ENCODE measurements at places on chromosomes 3 and 15. TPM values are rescaled to one million over a fixed set of nuclear protein-coding genes. Genes with fewer than 3 reads are reported as not detected.
A peak's percentile ranks its signal among the peaks of the same experiment; 100 is the strongest.

WDR72 gene
- total RNA-seq: not detected

ZDHHC19 gene
- total RNA-seq: not detected

DLL4 gene
- 0.14 TPM for total RNA-seq

TMCO5A gene
- not detected for total RNA-seq

CEP70 gene
- 7.2 TPM for total RNA-seq

EPHB1 gene
- 0.71 TPM for total RNA-seq

RRP9 gene
- 58.2 TPM for total RNA-seq

CFAP92 gene
- 0.37 TPM for total RNA-seq

OR5H15 gene
- total RNA-seq: not detected

MINAR1 gene
- total RNA-seq: 0.55 TPM

OR4F15 gene
- not detected for total RNA-seq

CCNB2 gene
- 57.5 TPM for total RNA-seq

BFSP2 gene
- not detected for total RNA-seq

DNA sequence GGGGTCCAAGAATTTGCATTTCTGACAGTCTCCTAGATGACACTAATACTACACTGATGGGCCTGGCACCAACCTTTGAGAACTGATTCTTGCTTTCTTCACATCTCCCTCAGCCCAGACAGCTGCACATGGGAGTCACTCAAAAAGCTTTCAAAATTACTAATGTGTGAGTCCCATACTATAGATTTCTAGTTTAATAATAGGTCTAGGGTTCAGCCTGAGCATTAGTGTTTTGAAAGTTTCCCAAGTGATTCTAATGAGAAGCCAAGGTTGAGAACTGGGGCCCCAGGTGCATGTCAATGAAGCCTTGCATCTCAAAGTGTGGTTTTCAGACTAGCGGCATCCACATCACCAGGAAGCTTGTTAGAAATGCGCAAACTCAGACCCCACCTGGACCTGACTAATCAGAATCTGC, 159.9 kb upstream of the CMC1 start:
- no peaks in the 10 kb centered on the region for H3K4me1 ChIP-seq
- H3K4me3 ChIP-seq: no peak overlapping the region
- H3K27me3 ChIP-seq: no peaks in the 10 kb centered on the region
- H3K27ac ChIP-seq: no peak overlapping the region
- DNase-seq: no peak

DNA sequence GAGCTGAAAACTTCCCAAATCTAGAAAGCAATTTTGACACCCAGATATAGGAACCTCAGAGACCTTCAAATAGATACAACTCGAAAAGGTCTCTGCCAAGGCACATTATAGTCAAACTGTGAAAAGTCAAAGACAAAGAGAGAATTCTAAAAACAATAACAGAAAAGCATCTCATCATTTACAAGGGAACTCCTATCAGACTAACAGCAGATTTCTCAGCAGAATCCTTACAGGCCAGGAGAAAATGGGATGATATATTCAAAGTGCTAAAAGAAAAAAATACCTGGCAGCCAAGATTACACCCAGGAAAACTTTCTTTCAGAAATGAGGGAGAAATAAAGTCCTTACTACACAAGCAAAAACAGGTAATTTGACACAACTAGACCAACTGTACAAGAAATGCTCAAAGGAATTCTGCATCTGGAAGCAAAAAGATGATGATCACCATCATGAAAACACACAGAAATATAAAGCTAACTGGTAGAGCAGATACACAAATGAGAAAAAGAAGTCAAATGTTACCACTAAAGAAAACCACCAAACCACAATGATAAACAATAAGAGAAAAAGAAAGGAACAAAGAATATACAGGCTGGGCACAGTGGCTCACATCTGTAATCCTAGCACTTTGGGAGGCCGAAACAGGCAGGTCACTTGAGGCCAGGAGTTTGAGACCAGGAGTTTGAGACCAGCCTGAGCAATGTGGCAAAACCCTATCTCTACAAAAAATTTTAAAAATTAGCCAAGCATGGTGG, 50.4 kb downstream of the ADAM10 start:
- H3K27me3 ChIP-seq: no peaks in the 10 kb centered on the region
- peak overlapping the region; percentile 84 for H3K27ac ChIP-seq
- H3K4me3 ChIP-seq: peak overlapping the region; percentile 28
- H3K4me1 ChIP-seq: peaks cover 60% of the 10 kb centered on the region

- no peak overlapping the region for H3K27ac ChIP-seq
- no peaks in the 10 kb centered on the region for H3K27me3 ChIP-seq
- no peak for DNase-seq
- H3K4me3 ChIP-seq: no peak overlapping the region
- no peaks in the 10 kb centered on the region for H3K4me1 ChIP-seq
Observed at GRCh38 chr15:81959196-81959595, 86.6 kb downstream of the MEX3B start.

- DNase-seq: no peak
- peaks cover 3% of the 10 kb centered on the region for H3K36me3 ChIP-seq
- H3K4me3 ChIP-seq: no peak overlapping the region
- peaks cover 45% of the 10 kb centered on the region for H3K27me3 ChIP-seq
- no peaks in the 10 kb centered on the region for H3K4me1 ChIP-seq
- H3K27ac ChIP-seq: no peak overlapping the region
Observed at GRCh38 chr3:147425388-147425850, 16.3 kb downstream of the ZIC1 start.

DNA sequence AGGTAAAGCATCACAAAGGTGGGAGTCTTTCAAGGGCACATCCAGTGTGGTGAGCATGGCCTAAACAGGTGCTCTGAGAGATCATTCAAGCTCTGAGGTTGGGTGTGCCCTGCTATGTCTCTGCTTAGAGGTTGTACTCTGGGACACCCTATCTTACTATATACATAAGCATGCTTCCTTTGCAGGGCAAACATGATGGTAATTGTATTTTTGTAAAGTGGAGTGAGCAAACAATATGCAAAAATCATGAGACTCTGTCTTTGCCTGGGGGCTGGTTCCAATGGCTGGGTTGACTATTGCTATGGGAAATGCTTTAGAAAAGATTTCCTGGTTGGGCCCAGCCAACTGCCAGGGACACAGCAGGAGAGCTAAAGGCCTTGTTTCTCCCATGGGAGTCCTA, 315.1 kb upstream of the TLE3 start:
- no peaks in the 10 kb centered on the region for H3K36me3 ChIP-seq
- H3K4me1 ChIP-seq: no peaks in the 10 kb centered on the region
- no peak overlapping the region for H3K4me3 ChIP-seq
- no peak for DNase-seq
- H3K27me3 ChIP-seq: peaks cover 25% of the 10 kb centered on the region
- no peak overlapping the region for H3K27ac ChIP-seq

DNA sequence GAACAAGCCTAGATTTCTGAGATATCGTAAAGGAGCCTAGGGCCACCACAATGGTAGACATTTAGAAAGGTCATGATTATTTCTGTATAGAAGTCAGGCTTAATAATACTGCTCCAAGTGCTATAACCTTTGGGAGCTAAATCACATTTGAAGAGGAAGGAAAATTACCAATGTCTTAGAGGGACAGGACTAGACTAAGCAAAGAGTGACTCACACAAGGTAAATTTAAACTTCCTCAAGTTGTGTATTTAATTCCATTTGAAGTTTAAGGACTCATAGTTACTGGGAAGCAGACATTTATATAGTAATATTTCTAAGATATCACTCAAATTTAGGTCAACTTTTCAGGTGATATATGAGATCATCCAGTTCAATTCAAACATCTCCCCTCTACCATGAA, 227.6 kb upstream of the MME start:
- no peak overlapping the region for H3K4me3 ChIP-seq
- no peaks in the 10 kb centered on the region for H3K36me3 ChIP-seq
- DNase-seq: no peak
- H3K27me3 ChIP-seq: no peaks in the 10 kb centered on the region
- no peaks in the 10 kb centered on the region for H3K4me1 ChIP-seq
- H3K27ac ChIP-seq: no peak overlapping the region

GRCh38 chr3:145219355-145220235, 941.4 kb downstream of the PLOD2 start:
- DNase-seq: no peak
- no peaks in the 10 kb centered on the region for H3K36me3 ChIP-seq
- no peaks in the 10 kb centered on the region for H3K27me3 ChIP-seq

DNA sequence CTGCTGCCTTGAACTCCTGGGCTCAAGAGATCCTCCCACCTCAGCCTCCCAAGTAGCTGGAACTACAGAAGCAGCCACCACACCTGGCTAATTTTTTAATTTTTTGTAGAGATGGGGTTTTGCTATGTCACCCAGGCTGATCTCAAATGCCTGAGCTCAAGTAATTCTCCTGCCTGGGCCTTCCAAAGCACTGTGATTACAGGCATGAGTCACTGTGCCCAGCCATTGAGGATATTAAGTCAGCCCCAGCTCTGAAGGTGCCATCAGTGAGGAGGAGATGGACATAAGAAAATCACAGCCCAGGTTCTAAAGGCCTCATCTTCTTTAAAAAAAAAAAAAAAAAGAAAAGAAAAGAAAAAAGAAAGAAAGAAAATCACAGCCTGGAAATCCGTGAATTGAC, 26.6 kb upstream of the PSTPIP1 start:
- no peak overlapping the region for H3K4me3 ChIP-seq
- H3K27ac ChIP-seq: no peak overlapping the region
- no peak for DNase-seq
- no peaks in the 10 kb centered on the region for H3K4me1 ChIP-seq

GRCh38 chr3:138768125-138768524, 66.6 kb downstream of the PIK3CB start:
- no peak overlapping the region for H3K27ac ChIP-seq
- peaks cover 3% of the 10 kb centered on the region for H3K4me1 ChIP-seq
- peaks cover 31% of the 10 kb centered on the region for H3K36me3 ChIP-seq

DNA sequence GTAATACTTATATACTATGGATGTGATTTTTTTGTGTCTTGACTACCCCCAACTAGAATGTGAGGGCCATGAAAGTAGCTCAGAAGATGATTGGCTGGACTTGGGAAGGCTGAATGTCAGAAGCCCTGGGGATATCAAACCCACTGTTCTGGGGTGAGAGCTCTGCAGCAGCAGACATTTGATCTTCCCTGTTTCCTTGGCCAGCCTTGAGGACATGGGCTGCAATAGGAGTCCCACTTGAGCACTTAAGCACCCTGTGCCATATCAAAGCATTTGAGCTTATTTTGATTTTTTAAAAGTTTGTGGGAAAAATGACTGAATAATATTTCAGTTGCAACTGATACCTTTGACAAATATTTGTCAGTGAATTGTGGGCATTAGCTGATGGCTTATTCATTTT, 21.7 kb downstream of the GTF2E1 start:
- H3K27me3 ChIP-seq: no peaks in the 10 kb centered on the region
- DNase-seq: no peak
- H3K27ac ChIP-seq: no peak overlapping the region

GRCh38 chr3:58058361-58059263, 50.4 kb downstream of the FLNB start:
- no peaks in the 10 kb centered on the region for H3K36me3 ChIP-seq
- H3K4me1 ChIP-seq: peaks cover 5% of the 10 kb centered on the region
- no peak for DNase-seq
- H3K27ac ChIP-seq: no peak overlapping the region

DNA sequence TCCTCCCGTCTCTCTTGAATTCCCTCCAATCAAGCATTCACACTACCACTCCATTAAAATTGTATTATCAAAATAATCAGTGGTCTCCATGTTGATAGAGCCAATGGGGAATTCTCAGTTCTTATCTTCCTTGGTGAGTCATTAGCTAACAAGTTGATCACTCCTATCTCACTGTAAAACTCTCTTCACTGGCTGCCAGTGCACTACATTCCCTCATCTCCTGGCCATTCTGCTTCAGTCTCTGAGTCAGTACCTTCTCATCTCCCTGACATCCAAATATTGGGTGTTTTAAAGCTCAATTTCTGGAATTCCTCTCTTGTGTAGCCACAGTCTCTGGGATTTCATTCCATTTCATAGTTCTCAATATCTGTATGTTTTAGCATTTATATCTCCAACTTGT, 175.2 kb downstream of the ALDH1A2 start:
- no peak for DNase-seq
- peaks cover 13% of the 10 kb centered on the region for H3K27me3 ChIP-seq
- no peaks in the 10 kb centered on the region for H3K4me1 ChIP-seq
- no peak overlapping the region for H3K27ac ChIP-seq
- H3K4me3 ChIP-seq: no peak overlapping the region
- no peaks in the 10 kb centered on the region for H3K36me3 ChIP-seq

GRCh38 chr15:89320200-89320599, 14.4 kb downstream of the POLG start:
- DNase-seq: no peak
- H3K4me1 ChIP-seq: peaks cover 16% of the 10 kb centered on the region
- no peak overlapping the region for H3K4me3 ChIP-seq

GRCh38 chr3:125140011-125140817, 72.3 kb downstream of the SLC12A8 start:
- H3K4me3 ChIP-seq: no peak overlapping the region
- H3K36me3 ChIP-seq: no peaks in the 10 kb centered on the region
- no peak overlapping the region for H3K27ac ChIP-seq
- peaks cover 50% of the 10 kb centered on the region for H3K4me1 ChIP-seq
- no peak for DNase-seq

- H3K4me3 ChIP-seq: no peak overlapping the region
- peaks cover 3% of the 10 kb centered on the region for H3K4me1 ChIP-seq
- DNase-seq: no peak
- no peak overlapping the region for H3K27ac ChIP-seq
- H3K27me3 ChIP-seq: peaks cover 5% of the 10 kb centered on the region
Observed at GRCh38 chr3:133419151-133419909, 19.5 kb downstream of the BFSP2 start.

- no peak overlapping the region for H3K4me3 ChIP-seq
- no peaks in the 10 kb centered on the region for H3K36me3 ChIP-seq
Observed at GRCh38 chr15:55740981-55741832, 1.7 kb downstream of the PRTG start.

- no peak for DNase-seq
- no peaks in the 10 kb centered on the region for H3K27me3 ChIP-seq
- peak overlapping the region; percentile 49 for H3K4me3 ChIP-seq
- H3K4me1 ChIP-seq: peaks cover 74% of the 10 kb centered on the region
- H3K27ac ChIP-seq: peak overlapping the region; percentile 61
Observed at GRCh38 chr15:56207711-56208110, 36.0 kb downstream of the RFX7 start.

GRCh38 chr3:63861306-63861705, 2.3 kb downstream of the THOC7 start:
- H3K4me1 ChIP-seq: peaks cover 48% of the 10 kb centered on the region
- H3K27me3 ChIP-seq: no peaks in the 10 kb centered on the region
- no peak overlapping the region for H3K27ac ChIP-seq
- no peak overlapping the region for H3K4me3 ChIP-seq
- no peak for DNase-seq
- peaks cover 29% of the 10 kb centered on the region for H3K36me3 ChIP-seq

DNA sequence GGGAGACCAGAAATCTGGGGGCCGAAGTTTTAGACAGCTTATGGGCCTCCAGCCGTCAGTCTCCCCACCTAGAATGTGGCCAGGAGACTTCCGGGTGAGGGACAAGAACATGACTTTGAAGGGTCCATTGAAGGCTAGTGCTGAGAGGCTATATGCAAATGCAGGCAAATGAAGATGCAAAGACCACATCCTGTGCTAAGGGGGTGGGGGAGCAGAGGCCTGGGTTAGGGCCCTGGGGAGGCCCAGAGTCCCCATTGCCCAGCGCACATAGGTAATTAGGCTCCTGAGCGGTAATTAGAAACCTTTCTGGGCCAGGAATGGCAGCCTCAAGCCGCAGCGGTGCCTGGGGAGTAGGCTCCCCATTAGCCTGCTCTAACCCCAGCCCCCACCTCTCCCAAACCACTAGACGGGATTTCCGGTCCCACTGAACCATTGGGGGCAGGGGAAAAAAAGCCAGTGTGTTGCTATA, 6.8 kb downstream of the CSK start:
- no peaks in the 10 kb centered on the region for H3K27me3 ChIP-seq
- H3K36me3 ChIP-seq: peaks cover 66% of the 10 kb centered on the region
- H3K4me1 ChIP-seq: peaks cover 76% of the 10 kb centered on the region
- peak; percentile 65 for DNase-seq

- DNase-seq: peak; percentile 58
- H3K27me3 ChIP-seq: peaks cover 6% of the 10 kb centered on the region
- peaks cover 15% of the 10 kb centered on the region for H3K4me1 ChIP-seq
- no peak overlapping the region for H3K27ac ChIP-seq
- no peak overlapping the region for H3K4me3 ChIP-seq
Observed at GRCh38 chr15:72199721-72200212, 2.2 kb upstream of the GRAMD2A start.

Measured in activated T-helper 2 cell treated with anti-CD3 and anti-CD28 coated beads, Interferon-gamma antibody, Interleukin-2, Interleukin-4, amounts not matched to agents 10 μg/mL and 5 μg/mL and 100 μg/mL, durations not matched to agents 14 hours and 24 hours and 36 hours (primary cell).